Fibroblast of mammary gland (primary cell): ENCODE measurements at places on chromosomes 12 and 14.

GRCh38 chr12:46342562-46343033 lies 30.0 kb downstream of the SLC38A2 start:
- DNase-seq: peak; percentile 50

DNA sequence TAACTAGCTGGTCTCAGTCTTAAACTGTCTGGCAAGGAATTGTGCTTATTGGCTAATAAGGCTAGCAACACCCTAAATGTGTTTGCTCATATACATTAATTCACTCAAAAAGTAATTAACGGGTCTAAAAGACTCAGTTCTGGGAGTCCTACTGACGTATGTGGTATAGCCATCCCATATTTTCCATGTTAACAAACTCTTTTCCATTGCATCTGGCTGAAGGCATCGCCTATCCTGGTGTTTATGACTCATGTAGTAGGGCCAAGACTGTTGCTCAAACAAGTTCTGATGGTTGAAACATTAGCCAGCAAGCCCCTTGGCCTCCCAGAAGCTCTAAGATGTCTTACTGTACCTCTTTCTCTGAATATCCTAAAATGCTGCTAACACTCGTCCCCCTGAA lies 98.5 kb downstream of the PHLDA1 start:
- peak; percentile 93 for DNase-seq

DNA sequence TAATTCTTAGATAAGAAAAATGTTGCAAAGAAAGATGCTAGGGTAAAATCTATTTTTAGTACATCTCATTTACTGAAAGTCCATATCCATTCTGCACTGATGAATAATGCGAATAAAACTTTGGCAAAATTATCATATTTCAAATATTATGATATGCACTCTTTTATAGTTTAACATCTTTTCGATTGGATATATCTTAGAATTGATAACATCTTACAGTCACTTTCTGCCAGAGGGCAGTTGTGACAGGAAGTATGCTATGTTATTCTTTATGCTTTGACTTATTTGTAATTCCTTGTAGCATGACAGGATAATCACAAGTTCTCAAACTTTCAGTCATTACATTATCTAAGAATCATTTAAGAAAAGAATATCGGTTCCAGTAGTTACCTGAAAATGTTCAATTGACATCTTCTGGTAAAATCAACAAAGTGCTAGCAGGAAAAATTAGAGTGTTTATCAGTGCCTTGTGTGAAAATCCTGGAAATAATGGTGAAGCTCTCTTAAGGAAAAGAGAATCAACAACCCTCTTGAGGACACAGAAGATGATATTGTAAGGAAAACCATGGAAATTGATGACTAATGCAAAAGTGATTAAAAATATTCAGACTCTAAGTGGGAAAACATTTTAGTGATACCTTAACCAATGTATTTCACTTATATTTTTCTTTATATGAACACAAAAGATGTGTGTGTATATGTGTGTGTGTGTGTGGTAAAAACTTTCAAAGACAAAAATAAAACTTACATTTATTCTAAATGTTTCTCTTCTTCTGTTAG lies 95.5 kb downstream of the SLC6A15 start:
- no peak for DNase-seq

DNA sequence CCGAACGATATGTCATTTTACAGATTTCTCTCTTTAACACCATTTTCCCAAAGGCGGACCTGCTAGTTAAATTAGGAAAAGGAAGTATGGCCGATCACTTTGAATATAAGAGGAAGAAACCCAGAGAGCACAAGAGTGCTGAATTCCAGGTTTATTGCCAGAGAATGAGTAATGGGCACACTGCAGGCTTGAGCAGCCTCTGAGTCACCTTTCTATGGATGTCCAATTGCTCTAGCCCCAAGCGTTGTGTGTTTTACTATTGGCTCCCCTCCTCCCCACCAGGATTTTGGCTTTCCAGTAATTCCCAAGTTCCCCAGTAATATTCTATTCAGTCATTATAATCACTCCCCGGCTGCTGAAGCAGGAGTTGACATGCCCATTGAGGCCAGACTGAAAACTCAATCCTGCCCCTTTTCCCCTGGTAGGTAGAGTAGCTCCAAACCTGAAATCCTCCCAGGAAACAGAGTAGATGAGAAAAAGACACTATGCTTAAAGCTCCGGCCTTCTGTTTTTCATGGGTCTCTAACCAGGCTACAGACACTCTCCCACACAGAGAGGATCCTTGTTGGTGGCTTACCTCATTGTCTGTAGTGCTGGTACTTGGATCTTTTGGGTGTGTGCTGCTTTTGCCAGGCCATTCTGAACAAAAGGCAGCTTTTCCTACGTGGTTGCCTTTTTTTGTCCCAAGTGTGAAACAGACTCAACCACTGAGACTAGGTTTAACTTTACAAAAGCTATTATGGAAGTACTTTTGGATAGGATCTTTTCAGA lies 704.3 kb upstream of the FLRT2 start:
- peak; percentile 57 for DNase-seq

DNA sequence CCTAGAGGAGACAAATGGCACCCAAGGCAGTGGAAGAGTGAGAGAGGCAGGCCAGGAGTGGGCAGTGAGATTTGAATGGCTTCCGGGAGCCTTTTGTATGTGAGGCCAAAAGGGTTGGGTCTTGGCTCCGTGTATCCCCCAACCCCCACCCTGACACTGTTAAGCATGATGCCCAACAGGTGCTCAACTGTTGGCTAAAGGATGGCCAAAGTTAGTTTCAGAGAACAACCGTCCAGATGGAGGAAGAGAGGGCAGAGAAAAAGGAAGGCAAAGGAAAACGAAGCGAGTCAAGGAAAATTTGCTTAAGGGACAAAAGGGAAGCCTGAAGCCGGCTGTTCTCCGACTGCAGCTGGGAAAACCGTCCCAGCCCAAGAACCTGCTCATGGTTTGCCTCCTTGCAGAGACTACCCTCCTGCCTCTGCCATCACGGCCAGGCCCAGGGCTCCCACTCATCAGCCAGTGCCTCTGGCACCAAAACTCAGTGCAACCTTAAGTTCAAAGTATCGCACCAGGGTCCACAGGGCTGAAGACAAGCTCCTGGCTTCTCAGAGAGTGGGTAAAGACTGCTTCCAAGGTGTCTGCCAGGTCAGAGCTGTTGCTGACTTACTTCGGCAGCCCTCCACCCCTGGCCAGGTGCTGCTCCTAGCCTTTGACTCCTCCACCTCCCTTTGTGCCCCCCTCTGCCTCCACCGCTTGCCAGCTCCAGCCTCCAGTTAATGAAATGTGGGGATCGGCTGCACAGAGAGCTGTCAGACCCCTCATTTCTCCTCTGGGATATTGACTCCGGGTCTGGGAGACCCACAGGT lies 4.2 kb upstream of the C1QL4 start:
- no peak for DNase-seq

- no peak for DNase-seq
Observed at GRCh38 chr12:51846271-51846691, 2.2 kb downstream of the FIGNL2 start.

- DNase-seq: no peak
Observed at GRCh38 chr12:104131609-104132008, 6.4 kb downstream of the NFYB start.

DNA sequence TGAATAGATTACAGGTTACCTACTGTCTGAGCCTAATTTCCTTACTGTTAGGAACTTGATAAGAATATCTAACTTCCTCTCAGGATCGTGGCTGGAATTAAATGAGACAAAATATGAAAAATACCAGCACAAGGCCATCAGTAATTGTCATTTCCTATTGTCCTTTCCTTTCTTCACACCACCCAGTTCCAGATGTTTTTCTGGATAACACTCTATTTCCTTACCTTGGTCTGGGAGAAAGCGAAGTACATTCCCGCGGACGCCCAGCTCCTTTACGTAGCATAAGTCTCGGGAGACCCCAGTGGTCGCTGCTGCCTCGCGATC lies 376 bp downstream of the GDF3 start:
- no peak for DNase-seq

DNA sequence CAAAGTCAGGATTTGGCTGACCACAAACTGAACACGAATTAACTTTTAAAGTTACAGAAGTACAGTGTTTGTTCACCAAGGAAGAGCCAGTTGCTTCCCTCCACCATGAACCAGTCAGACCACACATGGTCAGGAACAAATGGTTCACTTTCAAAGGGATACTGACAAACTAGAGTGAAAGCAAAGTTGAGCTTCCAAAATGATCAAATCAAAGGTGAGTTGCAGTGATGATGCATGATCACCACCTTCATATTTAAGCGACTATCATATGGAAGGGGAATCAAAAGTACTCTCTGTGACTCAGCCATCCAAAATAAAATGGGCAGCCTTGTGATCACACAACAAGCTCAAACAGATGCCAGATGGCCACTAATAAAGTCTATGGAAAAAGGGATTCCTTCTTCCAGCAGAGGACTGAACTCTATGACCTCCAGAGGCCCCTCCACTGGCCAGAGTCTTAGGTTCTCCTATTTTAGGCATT lies 13.1 kb downstream of the NT5DC3 start:
- DNase-seq: peak; percentile 30

- no peak for DNase-seq
Observed at GRCh38 chr12:54417712-54418440, 1.2 kb downstream of the ITGA5 start.

GRCh38 chr12:6866920-6867412 lies 365 bp upstream of the TPI1 start:
- no peak for DNase-seq

DNA sequence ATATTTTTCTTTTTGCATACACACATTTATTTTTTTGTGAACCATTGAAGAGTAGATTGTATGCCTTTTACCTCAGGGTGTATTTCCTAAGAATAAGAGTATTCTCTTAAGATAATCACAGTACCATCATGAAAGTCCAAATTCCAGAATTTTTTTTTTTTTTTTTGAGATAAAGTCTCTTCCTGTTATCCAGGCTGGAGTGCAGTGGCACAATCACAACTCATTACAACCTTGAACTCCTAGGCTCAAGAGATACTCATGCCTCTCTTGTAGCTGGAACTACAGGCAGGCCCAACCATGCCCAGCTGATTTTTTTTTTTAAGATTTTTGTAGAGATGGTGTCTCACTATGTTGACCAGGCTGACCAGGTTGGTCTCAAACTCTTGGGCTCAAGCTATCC lies 10.9 kb downstream of the FRS2 start:
- DNase-seq: no peak

- DNase-seq: peak; percentile 82
Observed at GRCh38 chr14:75711796-75712211, 50.8 kb downstream of the TTLL5 start.

DNA sequence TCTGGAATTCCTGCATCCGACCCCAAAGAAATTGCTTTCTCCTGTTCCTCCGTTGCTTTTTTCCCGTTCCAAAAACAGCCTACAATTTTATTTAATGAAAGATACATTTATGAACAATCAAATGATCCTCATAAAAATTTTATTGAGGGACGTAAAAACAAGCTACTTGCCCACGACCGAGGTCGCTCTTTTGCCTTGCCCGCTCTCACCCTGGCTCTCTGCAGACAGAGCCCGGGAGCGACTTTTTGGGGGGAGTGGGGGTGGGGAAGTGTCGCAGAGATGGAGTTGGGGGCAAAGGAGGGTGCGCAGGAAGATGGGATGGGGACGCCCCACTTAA lies 1.1 kb upstream of the HOXC9 start:
- no peak for DNase-seq

GRCh38 chr12:3772380-3772779 lies 19.5 kb upstream of the CRACR2A start:
- DNase-seq: peak; percentile 73

DNA sequence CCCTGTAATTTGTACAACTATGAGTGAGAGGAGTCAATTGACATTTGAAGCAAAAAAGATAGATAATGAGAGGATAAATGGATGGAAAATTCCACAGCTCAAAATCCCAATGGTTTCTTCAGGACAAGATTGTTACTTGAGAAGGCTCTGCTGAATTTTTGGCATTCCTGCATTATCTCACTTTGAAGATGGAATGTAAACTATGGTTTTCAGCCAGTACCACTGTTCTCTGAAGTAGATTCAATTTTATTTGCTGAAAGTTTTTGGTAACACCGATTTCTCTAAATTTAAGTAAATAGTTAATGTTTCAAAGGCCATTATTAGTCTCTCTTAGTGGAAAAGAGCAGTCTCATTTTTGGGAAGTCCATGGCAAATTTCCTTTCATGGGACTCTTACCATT lies 121.9 kb upstream of the SLC38A2 start:
- peak; percentile 33 for DNase-seq

DNA sequence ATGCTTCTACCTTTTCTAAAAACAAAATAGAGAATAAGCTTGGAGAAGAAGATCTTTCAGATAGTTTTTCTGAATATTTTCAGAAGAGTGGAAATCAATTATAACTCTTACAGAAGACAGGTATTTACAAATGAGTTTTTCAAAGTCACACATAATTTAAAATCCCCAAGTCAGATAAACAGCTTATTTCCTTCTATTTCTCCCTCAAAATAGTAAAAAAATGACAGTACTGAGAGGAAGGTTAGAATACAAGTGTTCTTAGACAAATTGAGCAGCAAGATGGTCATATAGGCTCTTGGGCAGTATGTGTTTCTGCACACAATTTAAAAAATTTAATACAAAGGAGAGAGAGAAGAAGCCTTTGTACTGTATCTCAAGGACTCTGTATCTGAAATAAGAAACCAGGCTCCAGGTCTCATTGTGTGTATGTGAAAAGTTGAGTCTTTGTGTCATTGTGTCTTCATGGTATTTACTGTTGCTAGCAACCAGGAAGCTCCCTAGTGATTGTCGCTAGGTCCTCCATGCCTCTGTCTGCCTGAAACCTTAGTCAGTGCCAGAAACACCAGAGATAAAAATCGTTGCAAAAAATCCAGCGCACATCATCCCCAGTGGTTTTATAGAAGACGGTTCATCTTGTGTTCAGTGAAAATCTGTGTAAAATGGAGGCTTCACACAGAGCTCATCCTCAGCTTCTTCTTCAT lies 12.9 kb upstream of the TUBA1A start:
- DNase-seq: peak; percentile 71

GRCh38 chr14:100907240-100907639 lies 3.7 kb upstream of the RTL1 start:
- no peak for DNase-seq

- DNase-seq: no peak
Observed at GRCh38 chr12:51792417-51792816, 56.1 kb downstream of the FIGNL2 start.
